ENCODE measurements at places on chromosomes 1 and 21.

DNA sequence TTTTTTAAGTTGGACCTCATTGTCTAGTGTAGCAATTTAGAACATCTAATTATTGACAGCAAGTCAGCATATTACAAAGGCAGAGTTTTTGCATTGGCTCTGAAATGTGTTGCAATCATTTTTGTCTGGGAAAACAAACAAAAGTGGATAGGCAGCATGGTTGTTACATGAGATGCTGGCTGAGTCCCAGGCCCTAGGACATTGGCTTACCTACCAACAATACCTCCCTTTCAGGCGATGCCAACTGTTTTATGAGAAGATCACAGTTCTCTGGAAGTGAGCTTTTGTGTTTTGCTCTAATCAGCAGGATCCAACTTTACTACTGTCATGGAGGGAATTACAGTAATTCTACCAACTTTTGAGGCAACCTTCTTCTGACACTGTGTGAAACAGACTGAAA is 71.5 kb upstream of the CXADR start:
- DNase-seq: no peak

DNA sequence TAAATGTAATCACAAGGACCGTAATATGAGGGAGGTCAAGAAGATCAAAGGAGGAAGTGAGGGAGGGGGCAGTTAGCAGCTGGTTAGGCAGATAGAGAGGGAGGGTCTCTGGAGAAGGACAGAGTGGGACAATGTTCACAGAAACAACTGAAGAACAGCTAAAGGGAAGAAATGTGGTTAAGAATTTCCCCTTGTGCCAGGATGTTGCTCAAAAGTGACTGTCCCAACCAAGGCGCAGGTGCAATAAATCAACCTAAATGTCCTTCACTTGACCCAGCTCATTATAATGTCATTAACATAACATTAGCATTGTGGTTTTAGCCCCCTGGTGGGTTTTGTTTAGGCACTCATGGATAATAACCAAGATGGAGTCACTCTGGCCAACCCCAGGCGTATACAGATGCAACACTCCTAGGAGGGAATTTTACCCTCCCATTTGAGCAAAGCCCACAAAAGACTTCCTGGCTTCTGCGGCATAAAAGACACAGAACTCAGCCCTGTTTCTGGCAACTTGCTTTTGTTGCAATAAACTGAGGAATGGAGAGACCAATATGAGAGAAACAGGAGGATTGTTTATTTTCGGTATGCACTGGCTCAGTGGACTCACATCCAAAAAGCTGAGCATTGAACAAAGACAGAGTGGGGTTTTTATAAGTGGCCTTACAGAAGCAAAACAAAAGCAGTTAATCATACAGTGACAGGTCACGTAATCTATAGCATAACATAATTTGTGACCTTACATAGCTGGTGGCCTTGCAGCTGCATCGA is 7.3 kb upstream of the CA6 start:
- DNase-seq: no peak

DNA sequence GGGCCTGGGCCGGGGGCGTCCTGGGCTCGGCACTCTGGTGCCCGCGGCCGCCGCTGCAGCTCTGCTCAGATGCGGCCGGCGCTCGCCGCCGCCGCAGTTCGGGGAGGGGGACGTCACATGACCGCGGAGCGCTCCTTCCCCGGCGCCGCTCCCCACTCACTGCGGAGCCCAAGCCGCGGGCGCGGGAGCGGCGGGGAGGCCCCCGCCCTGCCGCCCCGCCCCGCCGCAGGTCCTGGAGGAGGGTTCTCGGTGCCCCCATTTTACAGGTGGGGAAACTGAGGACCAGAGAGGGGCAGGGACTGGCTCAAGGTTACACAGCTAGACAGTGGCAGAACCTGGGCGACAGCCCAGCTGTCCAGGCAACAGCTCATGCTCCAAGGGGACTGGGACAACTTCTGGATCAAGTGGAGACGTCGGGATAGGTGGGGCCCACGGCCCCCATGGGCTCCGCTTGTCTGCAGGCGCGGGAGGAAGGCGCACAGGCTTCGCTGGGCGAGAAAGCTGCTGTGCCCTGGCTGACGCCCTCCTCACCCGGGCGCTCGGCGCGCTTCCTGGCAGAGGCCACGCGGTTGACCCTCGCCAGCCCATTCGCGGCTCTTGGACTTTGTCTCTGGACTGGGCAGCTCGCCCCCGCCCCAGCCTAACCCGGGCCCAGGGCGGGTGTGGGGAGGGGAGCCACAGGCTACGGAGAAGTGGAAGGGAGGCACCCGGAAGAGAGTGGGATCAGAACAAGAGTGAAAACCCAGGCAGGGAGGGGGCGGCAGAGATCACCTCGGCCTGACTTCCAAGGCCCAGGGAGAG is at the start of gene RAP1GAP:
TSS of gene RAP1GAP (minus strand) at position 100 of the 801 bp plus-strand sequence. CDS start 49,325 bp downstream, outside the sequence.
- peak; percentile 10 for DNase-seq

DNA sequence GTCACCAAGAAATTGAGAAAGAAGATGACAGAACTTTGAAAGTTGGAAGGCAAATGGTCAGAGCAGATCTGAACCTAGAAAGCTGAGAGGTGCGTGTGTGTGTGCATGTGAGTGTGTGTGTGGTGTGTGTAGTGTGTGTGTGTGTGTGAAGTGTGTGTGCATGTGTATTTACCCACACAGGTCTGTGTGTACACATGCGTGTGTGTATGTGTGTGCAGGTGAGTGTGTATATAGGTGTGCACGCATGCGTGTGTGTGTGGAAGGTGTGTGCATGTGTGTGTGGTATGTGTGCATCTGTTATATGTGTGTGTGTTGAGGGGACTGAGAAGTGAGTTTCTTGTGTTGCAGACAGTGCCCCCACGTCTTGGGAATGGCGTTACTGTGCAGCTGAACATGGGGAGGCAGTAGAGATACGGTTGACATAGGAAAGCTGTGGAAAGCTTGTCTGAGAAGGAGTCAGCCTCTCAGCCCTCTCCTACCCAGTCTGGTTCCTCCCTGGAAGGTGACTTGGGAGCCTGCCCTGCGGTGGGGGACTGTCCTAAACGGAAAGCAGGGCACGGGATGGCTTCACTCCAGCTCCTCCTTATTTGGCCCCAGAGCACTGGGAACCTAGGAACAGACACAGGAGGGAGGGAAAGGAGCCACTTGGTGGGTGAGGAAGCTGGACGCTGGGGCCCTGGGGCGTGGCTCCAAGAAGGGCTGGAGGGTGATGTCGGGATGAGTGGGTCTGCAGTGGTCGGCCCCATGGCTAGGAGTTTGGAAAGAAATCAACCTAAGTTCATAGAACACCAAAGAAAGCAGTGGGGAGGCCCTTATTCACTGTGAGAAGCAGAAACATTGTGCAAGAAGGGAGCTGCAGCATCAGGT is 97.2 kb downstream of the PCBP3 start:
- DNase-seq: no peak

- no peak for DNase-seq
Measured at GRCh38 chr21:34280389-34280795, 83.4 kb upstream of the KCNE2 start.

GRCh38 chr1:58979086-58979485 is 195.2 kb upstream of the JUN start:
- DNase-seq: no peak

DNA sequence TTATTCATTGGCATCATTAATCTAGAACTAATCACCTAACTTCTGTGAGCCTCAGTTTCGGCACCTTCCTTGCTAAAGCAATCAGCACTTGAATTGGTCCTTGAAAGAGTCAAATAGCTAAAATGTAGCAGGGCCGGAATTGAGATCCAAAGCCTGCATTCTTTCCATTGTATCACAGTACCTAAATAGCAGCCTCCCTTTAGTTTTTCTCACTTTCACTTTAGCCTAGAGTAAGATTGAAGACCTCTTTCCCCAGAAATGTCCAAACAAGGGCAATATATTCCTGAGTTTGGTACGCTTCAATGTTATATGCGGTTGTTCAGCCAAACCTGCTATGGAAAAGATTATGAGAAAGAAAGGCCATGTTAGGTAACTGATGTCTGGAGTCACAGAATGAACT is 121.9 kb upstream of the BMP8A start:
- no peak for DNase-seq

DNA sequence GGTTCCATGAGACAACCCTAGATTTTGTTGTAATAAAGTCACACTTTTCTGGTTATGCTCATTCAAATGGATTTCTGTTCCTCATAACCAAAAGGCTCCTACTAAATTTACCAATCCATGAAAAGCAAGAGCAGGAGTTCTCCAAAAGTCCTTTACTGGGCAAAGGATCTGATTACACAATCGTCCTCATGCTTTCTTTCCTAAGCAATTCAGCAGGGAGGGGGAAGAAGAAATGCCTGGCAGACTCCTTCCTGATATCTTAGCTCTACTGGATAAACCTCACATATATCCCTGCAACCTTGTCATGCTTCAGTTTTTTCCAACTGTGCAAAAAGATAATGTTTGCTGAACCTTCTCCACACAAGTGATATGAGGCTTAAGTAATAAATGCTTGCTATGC is 67.6 kb upstream of the GUCA2B start:
- no peak for DNase-seq

DNA sequence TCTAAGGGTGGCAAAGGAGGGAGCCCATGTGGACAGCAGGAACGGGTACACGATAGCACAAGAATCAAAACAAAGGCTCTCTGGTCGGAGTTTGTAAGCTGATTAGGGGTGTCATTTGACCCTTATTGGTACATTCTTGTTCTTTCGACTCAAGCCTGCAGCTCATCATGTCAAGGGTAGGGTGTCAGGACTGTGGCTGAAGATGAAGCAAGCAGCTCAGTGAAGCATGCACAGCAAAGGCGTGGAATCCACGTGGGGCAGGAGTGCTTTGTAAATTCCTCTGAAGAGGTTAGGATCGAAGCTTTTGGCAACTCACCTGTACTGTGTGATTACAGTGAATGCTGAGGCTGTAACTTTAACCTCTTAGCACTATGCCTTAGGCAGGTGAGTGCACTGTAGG is 4.7 kb upstream of the ABCB10 start:
- no peak for DNase-seq

DNA sequence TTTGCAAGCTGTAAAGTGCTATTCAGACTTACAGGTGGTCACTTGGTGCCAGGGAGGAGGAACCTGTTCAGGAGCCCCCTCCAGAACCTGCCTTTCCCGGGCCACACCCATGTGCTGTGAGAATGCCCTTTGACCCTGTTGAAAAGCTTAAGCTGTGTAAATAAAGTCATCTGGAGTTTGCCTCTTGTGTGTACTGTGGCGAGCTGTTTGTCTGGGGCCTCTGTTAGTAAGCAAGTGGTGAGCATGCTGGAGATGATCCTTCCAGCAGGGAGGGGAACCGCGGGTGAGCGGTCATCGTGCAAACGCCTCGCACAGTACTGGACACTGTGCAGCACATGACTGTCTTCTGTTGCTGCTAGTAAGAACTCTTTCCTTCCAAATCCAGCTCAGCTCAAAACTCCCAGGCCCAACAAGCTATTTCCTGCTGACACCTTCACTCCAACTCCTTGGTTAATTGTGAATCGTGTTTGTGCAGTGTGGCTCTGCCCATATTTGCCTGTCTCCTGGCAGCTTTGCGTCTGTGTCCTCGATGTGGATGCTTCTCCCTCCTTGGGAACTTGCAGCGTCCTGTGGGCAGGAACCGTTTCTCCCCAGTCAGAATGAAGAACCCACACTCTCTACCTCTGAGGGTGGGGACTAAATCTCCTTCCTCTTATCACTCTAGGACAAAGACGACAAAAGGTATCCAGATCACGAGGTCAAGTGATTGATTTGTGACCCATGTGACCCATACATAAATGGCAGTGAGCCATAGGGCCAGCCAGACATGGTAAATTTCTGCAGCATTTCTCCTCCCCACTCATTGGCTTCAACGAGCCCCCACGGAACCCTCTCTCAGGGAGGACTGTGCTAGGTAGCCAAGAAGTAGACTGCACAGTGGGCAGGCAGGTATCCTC is 13.9 kb upstream of the BTG2 start:
- no peak for DNase-seq

DNA sequence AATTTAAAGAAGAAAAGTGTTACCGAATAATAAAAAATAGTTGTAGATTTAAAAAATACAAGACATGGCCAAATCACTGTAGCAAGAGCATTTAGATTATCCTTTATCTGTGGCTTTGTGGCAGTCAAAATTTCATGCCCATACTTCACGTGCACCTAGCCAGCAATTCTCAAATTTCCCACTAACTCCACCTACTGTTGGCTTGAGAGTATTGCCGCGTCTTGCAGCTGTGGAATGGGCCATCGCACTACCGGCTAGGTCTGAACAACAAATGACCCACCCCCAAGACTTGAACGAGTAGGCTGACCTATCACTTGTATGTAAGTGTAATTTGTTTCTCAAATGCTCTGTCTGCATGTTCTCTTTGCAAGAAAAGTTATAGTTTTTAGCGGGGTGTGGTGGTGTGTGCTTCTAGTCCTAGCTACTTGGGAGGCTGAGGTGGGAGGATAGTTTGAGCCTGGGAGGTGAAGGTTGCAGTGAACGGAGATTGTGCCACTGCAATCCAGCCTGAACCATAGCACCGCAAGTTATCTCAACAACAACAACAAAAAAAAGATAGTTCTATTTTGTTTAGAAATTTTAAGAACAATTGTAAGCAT is 4.1 kb downstream of the KRTAP13-4 start:
- no peak for DNase-seq

GRCh38 chr1:63903947-63904610 is 130.3 kb downstream of the ROR1 start:
- DNase-seq: no peak

All from stimulated activated CD4-positive, alpha-beta T cell treated with anti-CD3 and anti-CD28 coated beads, Interleukin-4, amount 100 ng/mL, for 4 hours (primary cell).